ENCODE measurements at places on chromosomes 12 and 14.

GRCh38 chr14:76589246-76589645 lies 172.0 kb upstream of the VASH1 start:
- no peak for DNase-seq

- no peak for DNase-seq
Measured at GRCh38 chr14:77177702-77178101, 3.9 kb upstream of the TMEM63C start.

GRCh38 chr14:68722186-68722585 lies 70.7 kb downstream of the ZFP36L1 start:
- DNase-seq: no peak

- DNase-seq: no peak
Measured at GRCh38 chr14:33782923-33783322, 168.0 kb downstream of the EGLN3 start.

- DNase-seq: no peak
Measured at GRCh38 chr14:93566065-93566693, 135.4 kb downstream of the UNC79 start.

GRCh38 chr14:42334931-42335330 lies 728.3 kb downstream of the LRFN5 start:
- DNase-seq: no peak

- DNase-seq: peak; percentile 71
Measured at GRCh38 chr14:77284466-77284865, 13.5 kb upstream of the NGB start.

DNA sequence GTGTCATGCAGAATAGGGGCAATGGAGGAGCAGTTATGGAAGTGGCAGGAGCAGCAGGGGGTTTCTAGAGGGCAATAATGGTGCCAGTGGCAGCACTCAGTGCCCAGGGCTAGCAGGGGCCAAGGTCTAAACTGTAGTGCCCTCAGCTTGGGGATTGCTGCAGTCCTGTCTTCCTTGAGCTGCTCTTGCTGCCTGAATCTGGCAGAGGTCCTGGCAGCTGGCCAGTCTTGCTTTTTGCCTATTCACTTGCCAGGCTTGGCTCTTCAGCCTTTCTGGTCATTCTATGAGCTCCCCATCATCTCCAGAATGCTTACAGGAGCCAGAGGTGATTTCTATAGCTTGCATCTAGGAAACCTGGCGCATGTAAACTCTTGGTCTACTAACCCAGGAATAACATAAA lies 72.0 kb downstream of the SUDS3 start:
- no peak for DNase-seq

GRCh38 chr14:96140952-96141351 lies 63.7 kb upstream of the BDKRB2 start:
- no peak for DNase-seq

DNA sequence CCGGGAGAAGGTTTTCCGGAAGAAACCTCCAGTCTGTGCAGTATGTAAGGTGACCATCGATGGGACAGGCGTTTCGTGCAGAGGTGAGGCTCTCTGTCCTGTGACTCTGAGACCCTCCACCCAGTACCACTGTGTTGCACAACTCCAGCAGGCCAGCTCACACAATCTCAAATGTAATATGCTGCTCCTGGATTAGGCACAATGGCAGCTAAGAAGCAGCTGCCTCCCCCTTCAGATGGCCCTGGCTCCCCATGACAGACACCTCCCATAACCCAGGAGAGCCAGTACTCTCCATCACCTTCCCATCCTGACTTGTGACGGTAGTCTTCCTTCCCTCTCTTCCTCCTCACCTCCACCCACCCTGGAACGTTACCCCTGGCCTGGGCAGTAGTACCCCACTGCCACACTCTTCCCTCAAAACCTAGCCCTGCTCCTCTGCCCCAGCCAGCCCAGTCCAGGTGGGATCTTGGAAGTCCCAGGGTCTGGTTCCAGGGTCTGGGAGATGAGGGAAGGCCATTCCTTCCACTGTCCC lies 2.1 kb downstream of the TNS2 start:
- DNase-seq: no peak

- DNase-seq: no peak
Measured at GRCh38 chr12:130145731-130146130, 16.5 kb upstream of the FZD10 start.

GRCh38 chr12:52082988-52083637 lies 3.6 kb downstream of the SMIM41 start:
- peak; percentile 66 for DNase-seq

DNA sequence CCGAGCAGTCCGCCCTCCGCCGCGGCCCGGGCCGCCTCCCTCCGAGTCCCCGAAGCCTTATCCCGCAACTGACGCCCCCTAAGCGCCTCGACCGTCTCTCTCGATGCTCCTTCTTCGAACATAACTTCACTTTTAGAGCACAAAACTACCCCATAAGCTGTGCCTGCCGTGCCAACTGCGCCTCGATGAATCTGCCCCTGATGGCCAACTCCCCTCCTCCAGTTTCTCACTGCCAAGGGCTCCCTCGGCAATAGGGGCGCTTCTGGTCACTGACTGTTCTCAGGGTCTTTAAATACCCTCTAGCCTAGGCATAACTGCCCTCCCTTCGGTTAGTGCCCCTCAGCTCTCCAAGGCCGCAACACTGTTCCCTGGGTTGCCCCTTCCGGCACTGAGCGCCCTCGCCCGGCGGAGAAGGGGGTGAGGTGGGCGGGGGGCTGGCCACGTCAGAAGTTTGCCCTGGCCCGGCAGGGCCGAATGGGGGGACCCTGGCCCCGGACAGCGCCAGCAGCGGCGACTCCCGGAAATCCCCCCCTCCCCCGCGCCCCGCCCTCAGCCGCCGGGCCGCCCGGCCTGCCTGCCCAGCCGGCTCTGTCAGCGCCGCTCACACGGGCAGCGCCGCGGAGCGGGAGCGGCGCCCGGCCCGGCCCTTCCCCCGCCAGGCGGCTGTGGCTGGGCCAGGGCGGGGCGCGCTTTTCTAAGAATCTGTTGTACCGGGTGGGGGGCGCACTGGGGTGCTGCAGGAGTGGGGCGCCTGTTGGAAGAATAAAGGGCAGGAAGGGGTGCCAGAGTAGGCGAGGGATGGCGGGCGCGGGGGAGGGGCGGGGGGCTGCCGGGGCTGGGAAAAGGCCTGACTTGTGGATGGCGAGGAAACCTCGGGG lies 10.6 kb downstream of the RARG start:
- peak; percentile 42 for DNase-seq

- DNase-seq: no peak
Measured at GRCh38 chr12:123914726-123915333, 57.8 kb downstream of the CCDC92 start.

Measured in posterior cingulate gyrus (tissue), 11 donors.